ENCODE measurements at places on chromosomes 13 and 19.

DNA sequence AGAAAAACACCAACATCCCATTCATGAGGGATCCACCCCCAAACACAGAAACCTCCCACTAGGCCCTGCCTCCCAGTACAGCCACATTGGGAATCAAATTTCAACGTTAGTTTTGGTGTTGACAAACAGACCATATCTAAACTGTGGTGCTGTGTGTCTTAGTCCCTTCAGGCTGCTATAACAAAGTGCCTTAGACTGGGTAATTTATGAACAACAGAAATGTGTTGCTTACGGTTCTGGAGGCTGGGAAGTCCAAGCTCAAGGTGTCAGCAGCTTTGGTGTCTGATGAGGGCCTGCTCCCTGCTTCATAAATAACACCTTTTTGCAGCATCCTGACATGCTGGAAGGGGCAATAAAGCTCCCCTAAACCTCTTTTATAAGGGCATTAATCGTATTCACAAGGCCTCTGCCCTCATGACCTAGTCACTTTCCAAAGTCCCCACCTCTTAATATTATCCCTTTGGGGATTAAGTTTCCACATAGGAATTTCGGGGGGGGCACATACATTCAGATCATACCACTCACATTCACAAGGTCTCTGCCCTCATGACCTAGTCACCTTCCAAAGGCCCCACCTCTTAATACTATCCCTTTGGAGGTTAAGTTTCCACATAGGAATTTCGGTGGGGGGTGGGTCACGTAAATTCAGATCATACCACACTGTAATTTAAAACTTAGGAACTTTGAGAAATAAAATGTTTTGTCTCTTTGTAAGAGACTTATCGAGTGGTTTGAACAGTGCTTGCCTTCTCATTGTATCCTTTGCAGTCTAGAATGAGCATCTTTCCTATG, 27.5 kb downstream of the ZNF507 start:
- no peak for DNase-seq

- no peak for DNase-seq
These were observed 41.7 kb downstream of the TNFSF11 start for GRCh38 chr13:42615691-42616090.

- peak; percentile 38 for DNase-seq
These were observed 2.5 kb downstream of the ICAM5 start for GRCh38 chr19:10292206-10292788.

DNA sequence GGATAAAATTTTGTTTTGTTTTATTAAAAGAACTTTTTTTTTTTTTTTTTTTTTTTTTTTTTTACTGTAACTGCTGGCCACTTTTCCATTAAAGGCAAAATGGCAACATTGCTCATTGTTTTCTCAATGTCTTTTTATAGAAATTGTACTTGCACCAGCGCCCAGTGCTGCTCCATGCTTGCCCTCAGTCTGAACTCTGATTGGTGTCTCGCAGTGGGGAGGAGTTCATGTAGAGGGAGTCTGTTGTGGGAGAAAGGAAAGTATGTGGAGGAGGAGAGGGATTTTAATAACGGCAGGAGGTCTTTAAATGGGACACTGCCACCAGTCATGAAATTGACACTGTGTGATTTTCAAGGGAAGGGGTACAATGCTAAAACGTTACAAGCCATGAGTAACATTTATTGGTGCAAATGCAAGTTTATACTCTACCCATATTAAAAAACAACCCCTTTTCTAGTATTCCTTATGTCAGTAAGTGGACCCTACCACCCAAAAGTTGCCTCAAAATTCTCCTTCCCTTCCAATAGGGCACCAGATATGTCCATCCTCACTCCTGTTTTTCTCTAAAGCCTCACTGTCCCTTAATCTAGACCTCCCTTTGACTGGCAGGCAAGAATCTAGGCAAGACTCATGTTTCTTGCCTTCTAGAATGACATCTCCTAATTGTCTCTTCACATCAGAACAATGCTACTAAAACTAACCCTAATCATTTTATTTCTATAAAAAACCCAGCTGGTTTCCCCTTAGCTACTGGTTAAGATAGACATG, 3.2 kb downstream of the RASL11A start:
- no peak for DNase-seq

- DNase-seq: no peak
These were observed 37.1 kb downstream of the TINCR start for GRCh38 chr19:5530701-5531100.

DNA sequence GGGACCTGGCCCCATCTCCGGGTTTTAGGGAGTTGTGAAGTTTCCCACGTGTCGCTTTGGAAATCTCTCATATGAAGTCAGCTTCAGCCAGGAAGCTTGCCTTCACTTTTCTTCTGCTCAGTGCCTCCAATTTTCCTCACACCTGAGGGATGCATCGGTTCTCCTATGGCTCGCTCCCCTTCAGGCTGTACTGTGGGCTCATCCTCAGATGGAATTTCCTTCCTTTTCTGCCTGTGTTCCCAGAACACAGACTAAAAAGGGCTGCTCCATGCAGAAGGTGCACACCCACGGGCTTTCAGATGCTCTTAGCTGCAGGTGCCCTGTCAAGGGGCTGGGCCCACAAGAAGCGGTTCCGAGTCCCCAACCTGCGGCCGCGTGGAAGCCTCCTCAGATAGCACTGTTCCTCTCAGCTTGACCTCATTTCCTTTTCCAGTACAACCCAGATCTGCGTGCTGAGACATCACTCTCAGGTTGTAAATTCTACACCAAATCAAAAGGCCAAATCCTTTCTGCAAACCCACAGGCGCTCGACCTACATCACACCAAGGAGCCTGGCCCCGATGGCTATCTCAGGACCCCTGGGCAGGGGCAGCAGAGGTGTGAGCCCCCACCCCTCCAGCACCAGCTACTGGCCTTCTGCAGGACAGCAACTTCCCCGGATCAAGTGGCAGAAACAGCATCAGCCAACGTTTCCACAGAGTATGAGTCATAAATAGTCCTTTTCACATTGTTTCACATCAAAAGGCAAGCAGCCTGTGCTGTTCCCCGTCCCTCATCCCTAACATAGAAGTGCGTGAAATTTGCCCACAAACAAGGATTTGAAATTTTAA, 275.9 kb downstream of the ZNF536 start:
- no peak for DNase-seq

GRCh38 chr19:1470305-1471009, 8.6 kb downstream of the C19orf25 start:
- peak; percentile 59 for DNase-seq

DNA sequence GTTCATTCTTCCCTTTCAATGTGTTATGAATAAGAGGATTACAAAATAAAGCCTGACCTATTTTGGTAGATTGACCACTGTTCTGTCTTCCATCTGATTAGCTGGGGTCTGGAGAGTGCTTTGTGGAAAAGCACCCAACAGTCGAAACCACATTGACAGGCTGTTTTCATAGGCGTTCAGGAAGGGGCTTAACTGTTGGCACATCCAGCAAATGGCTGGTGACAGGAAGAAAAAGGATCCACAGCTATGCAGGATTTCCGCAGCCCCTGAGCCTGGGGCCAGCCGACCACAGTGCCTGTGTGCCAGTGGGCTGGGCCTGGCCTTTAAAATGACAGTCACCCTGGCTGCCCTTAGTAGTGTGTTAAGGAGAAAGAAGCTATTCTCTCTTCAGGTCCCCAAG, 113.3 kb downstream of the SIPA1L3 start:
- DNase-seq: no peak

DNA sequence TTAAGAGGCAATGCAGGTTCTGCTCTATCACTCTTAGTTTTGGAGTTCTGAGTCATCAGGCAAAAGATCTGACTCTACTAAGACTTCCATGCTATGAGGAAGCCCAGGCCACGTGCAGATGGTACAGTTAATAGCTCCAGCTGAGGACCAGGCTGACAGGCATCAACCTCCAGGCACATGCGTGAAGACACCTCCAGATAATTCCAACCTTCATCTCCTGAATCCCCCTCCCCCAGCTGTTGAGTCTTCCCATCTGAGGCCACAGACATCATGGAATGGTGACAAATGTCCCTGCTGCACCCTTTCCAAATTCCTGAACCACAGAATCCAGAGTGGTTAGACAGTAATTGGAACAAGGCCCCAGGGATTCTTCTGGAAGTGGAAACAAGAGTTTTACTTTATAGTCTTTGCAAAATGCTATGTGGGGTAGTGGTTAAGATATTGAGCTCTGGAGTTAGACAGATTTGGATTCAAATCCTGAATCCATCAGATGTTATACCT, 183.8 kb downstream of the KLF5 start:
- DNase-seq: no peak

DNA sequence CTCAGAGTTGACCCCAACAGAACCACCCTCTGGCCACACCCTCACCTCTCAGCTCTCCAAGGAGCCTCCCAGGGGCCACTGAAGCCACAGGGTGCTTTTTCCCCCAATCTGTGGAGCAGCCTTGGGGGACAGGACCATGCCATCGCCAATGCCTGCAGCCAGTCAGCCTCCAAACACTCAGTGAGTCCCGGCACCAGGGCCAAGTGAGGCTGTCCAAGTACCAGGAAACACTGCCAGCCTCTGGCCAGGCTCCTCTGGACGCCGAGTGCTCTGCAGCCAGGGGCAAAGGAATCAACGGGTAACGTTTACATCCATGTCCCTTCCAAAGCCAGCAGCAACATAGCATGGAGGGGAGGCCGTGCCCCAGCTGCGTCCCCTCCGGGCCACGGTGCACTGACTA, 9.5 kb upstream of the COMP start:
- DNase-seq: no peak

- DNase-seq: no peak
These were observed 521 bp upstream of the NUP58 start for GRCh38 chr13:25300861-25301346.
